ENCODE measurements at places on chromosomes 1 and 21.

- no peak for DNase-seq
These were observed 55.5 kb upstream of the DYNLT5 start for GRCh38 chr1:66696771-66697170.

DNA sequence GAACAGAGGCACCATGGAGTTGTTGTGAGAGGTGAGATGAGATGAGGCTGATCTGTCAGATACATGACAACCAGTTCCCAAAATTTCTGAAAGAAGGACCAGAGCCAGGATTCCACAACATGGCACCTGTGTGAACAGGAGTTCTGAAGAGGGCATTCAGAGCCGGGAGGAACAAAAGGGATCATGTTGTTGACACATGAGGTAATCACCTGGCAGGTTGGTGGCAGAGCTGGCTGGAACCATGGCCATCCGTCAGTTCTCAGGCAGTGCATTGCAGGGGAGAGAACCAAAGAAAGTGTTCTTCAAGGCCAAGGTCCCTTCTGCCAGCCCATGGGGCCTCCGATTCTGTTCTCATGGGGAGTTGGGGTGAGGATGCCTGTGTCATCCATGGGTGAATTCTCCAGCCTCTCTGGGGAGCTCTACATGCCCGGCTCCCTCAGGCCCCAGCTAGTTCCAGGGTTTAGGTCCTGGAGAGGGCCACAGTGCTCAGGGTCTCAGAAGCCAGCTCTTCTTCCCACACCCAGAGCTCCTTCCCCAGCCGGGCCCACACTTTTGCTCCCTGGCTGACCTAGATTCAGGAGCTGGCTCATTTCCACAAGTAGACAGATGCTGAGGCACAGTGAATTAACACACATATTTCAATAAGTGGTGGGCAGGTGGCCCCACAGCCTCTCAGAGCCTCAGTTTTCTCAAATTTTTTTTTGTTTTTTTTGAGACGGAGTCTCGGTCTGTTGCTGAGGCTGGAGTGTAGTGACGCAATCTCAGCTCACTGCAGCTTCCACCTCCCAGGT, 49.1 kb upstream of the CTPS1 start:
- no peak for DNase-seq

GRCh38 chr1:115409094-115410015, 71.3 kb upstream of the NGF start:
- no peak for DNase-seq

DNA sequence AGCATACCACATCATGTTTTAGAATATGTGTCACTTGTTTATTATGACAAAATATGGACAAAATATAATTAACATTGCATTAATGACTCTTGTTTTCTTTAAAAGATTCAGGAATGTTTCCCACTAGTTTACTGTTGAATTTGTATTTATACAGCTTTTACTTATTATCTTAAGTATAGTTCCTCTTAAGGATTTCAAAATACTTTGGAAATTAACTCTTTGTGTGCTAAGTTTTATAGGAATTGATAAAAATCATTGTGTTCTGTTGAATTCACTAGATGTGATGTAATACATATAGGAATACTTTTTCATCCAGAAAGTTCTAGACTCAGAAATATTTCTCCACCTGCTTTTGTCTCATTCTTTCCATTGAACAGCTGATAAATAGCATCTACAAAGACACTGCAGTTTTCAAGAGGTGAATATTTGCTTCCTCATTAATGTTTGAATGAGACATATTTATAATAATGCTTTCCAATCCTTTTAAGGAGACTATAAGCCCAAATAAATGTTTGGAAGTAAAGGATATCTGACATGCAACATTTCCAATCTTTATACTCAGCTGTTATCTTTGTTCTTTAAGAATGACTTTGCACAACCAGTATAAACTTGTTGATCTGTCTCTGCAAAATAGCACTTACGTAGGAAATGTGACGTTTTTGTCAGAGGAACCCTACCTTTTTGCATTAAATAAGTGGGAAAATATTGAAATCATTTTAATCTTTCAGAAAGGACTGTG, 38.4 kb upstream of the SAMSN1 start:
- DNase-seq, result no peak

- DNase-seq, result no peak
These were observed 86.1 kb upstream of the S1PR1 start for GRCh38 chr1:101150670-101151069.

- no peak for DNase-seq
These were observed 210.9 kb downstream of the TRABD2B start for GRCh38 chr1:47786316-47786715.

- DNase-seq, result no peak
These were observed 4.9 kb upstream of the SLX9 start for GRCh38 chr21:44934797-44935532.

GRCh38 chr1:113811156-113811887, 954 bp downstream of the RSBN1 start:
- peak; percentile 54 for DNase-seq

DNA sequence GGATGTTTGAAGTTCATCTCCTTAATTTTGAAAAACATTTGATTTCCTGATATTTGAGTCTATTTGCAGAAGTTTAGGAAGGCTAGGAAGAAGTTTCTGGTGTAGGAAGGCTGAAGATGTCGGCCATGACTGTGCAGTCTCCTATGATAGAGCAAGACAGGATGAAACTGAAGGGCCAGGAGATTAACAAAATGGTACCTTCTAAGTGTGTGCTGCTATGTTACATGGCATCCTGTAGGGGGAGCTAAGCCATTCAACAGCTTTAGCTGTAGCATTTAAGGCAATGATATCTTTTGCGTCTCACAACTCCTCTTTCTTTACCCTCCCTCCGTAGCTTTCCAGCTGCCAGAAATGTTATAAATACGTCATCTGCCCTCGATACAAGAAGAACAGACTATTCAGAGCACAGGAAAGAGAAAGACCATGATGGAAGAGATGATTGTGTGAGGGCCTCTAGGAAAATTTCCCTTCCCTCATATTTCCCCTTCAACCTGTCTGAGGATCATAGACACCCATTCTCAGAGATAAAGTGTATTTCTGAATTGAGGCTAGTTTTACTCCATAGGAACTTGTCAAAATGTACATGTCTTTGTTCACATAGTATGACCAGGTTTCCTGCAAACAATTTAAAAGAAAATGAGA, 61.1 kb downstream of the XCL1 start:
- DNase-seq, result peak; percentile 37

GRCh38 chr1:72241397-72241796, 40.9 kb downstream of the NEGR1 start:
- no peak for DNase-seq

GRCh38 chr1:202590126-202590525, 120.1 kb downstream of the SYT2 start:
- no peak for DNase-seq

DNA sequence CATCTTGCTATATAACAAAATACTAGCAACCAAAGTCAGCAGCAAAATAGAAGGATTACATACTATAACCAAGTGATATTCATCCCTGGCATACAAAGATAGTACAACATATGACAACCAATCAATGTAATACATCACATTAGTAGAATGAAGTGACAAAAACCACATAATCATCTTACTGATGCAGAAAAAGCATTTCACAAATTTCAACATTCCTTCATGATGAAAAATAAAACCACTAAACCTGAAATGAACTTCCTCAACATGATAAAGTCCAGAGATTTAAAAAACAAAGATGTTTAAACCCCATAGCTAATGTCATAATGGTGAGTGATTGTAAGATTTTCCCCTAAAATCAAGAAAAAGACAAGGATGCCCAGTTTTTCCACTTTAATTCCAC, 18.6 kb downstream of the RO60 start:
- DNase-seq, result no peak

GRCh38 chr1:20551161-20551560, 1.2 kb upstream of the FAM43B start:
- DNase-seq, result no peak

GRCh38 chr1:184866991-184867788, 107.1 kb downstream of the NIBAN1 start:
- DNase-seq, result peak; percentile 50

DNA sequence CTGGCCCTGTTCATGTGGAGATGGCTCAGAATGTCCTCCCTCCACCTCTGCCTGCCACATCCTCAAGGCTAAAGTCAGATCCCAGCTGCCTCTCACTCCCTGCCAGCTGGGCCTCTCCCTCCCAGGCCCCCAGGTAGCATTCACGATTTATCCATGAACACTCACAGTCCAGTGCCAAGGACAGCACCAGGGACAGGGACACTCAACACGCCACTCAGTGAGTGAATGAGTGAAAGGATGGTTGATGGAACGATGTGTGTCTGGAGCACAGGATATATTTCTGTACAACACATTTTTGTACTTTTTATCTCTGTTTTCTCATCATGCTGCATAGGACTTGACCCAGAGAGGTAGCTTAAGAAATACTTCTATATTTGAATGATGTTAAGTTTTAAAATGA, 10.1 kb downstream of the CYP4A11 start:
- no peak for DNase-seq

DNA sequence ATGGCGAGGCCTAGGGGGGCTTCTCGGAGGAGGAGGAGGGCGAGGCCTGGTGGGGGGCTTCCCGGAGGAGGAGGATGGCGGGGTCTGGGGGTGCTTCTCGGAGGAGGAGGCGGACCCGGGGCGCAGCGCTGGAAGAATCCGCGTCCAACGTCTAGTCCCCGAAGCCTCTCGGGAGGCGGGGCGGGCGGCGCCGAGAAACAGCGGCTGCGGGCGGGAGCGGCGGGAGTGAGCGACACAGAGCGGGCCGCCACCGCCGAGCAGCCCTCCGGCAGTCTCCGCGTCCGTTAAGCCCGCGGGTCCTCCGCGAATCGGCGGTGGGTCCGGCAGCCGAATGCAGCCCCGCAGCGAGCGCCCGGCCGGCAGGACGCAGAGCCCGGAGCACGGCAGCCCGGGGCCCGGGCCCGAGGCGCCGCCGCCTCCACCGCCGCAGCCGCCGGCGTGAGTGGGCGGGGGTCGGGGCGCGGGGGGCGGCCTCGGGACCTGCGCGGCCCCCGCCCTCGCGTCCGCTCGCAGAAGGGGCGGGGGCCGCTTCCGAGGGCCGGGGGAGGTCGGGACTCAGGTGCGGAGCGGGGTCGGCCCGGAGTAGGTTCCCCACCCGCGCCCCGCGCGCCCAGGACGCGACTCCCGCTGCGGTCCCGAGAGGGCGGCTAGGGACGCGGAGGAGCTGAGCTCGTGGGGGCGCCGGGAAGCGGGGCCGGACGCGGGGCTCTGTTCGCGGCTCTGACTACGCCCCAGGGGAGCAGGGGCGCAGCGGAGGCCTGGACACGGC, at the start of gene KLHL17:
Gene KLHL17, plus strand, starts transcription at position 222 of the 769 bp plus-strand sequence. Its CDS starts 110 bp downstream, at position 332.
- peak; percentile 4 for DNase-seq

- DNase-seq, result no peak
These were observed 11.6 kb downstream of the ENO1 start for GRCh38 chr1:8866792-8867415.

DNA sequence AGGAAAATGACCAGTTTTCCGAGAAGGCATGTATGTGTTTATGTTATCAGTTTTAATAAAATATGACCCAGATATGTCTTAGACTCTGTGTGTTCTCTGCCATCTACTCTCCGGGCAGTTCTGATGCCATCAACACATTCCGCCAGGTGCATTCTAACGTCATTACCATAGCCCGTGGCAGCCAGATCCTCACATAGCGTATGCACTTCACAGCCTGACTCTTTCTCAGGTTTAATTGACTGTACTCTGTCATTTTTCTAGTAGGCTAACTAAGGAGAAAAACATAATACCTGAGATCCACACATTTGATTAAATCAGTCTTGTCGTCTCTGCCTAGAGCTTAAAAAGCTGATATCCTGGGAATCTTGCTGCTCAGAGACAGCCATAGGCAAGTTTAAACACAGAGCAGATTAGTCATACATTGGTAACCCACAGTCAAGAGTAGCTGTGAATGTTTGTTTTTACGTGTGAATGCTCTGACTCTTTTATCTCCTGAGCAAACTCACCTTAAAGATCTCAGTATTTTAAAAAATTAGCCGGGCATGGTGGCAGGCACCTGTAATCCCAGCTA, 175.9 kb downstream of the GREM2 start:
- no peak for DNase-seq

DNA sequence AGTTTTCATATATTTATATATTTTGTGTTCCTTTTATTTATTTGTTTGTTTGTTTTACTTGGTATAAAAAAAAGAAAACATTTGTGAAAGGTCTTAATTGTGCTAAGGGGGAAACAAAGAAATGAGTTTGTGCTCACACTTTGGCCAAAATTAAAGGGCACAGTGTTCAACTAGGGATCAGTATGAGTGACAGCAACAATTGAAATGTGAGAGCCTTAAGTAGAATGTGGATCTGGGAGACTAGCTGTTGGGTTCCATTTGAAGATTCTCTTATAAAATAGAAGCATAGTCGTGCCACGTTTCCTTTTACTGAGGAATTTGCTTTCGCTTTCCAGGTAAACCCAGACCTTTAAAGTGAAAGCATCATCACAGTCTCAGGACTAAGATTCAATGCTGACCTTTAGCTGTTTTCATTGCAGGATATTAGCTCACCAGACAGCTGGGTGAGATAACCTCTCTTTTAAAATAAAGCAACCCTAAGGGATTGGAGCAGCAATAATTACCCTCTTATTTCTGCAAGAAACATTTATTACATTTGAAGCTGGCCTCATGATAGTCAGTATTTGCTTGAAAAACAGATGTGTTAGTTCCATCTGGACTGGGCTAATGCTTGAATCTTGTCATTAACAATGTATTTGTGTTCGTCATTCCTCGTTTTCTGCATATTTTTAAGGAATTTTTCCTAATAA, 37.1 kb upstream of the CD55 start:
- no peak for DNase-seq

DNA sequence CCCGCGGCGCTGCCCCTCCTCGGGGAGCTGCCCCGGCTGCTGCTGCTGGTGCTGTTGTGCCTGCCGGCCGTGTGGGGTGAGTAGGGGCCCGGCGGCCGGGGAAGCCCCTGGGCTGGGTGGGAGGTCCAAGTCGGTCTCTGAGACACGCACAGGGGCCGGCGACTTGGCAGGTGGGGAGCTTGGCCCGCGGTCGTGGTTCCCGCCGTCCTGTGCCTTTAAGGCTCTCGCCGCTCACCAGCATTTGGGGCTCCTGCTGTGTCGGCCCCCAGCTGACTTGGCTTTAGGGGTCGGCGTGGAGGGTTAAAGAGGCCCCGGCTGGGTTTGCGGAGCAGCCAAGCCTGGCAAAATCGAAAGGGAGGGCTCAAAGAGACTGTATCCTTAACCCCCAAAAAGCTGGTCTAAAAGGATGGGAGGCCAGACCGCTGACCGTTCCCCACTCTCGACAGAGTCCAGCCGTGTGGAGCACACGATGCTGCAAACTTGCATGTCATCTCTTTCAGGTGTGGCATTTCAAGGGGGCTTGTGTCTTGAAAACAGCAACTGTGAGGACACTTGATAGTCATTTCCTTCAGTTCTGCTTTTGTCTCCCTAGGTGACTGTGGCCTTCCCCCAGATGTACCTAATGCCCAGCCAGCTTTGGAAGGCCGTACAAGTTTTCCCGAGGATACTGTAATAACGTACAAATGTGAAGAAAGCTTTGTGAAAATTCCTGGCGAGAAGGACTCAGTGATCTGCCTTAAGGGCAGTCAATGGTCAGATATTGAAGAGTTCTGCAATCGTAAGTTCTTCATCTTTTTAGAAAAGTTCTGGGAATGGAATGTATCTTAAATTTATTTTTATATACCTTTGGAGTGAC, 540 bp downstream of the CD55 start:
- DNase-seq, result peak; percentile 13
